ENCODE measurements at places on chromosomes 1 and 21. TPM values are rescaled to one million over a fixed set of nuclear protein-coding genes. Genes with fewer than 3 reads are reported as not detected.

DNA sequence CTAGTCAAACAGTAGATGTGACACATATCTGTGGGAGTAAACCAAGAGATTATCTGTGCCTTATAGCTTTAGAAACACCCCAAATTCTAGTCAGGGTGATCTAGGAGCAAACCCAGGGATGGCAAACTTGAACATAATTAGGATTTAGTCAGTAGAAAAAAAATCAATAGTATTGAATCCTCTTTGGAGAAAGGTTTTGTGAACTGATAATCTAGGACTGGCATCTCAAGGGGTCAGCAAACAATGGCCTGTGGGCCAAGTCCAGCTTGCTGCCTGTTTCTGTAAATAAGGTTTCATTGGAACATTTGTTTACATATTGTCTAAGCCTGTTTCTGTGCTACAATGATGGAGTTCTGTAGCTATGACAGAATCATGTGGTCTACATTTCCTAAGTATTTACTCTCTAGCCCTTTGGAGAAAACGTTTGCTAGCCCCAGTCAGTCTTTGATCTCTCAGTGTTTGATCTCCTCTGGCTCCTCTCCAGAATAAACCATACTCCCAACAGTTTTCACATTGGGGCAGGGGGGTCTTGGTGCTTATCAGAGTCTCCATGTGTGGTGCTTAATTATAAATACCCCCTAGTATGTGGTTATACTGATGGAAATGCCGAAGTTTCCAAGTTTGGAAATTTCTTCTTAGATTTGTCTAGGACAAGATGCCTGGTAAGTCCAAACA is 385.8 kb downstream of the NTNG1 start:
- DNase-seq = no peak

LCE1D gene
- not detected for total RNA-seq

DNA sequence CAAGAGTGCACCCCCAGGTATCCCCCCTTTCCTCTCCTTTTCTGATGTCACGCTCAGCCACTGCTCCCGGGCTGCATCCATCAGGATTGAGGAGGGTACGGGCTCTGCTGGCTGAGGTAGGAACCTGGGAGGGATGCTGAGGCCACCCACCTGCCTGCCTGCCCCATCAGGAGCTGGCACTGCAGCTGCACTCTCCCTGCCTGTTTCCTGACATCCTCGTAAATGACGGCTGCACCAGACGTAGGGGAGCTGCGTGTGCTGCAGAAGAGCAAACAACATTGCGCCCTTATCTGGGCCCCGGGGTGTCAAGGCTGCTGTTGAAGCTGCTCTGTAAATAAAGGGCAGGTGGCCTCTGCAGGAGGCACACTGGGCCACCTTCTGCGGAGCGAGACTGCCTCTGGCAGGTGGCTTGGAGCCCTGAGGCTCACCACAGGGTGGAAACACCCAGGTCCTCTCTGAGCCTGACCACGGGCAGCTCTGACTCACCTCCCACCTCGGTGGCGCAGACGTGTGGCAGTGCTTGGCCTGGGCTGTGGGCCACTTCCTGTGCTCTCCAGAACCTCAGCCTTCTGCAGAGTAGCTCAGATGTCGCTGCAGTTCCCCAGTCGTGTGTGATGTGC is 30.9 kb downstream of the SNAP47 start:
- peak; percentile 37 for DNase-seq

DNA sequence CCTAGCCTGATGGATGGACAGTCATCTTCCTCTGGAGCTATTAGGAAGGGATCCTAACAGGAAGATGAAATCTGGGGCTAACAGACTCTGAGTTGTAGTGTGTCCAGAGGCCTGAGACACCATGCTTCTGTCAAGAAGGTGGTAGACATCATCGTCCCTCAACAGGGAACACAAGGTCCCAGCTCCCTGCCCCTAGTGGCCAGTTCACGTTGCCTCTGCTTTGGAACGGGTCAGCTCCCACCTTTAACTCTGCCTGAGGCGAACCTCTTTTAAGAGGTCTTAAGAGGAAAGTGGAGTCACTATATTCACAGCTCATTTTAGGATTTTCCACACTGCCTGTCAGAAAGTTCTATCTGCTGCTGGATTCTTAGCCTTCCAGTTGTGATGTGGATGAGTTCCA is 28.3 kb downstream of the LRRC71 start:
- DNase-seq = no peak

DNA sequence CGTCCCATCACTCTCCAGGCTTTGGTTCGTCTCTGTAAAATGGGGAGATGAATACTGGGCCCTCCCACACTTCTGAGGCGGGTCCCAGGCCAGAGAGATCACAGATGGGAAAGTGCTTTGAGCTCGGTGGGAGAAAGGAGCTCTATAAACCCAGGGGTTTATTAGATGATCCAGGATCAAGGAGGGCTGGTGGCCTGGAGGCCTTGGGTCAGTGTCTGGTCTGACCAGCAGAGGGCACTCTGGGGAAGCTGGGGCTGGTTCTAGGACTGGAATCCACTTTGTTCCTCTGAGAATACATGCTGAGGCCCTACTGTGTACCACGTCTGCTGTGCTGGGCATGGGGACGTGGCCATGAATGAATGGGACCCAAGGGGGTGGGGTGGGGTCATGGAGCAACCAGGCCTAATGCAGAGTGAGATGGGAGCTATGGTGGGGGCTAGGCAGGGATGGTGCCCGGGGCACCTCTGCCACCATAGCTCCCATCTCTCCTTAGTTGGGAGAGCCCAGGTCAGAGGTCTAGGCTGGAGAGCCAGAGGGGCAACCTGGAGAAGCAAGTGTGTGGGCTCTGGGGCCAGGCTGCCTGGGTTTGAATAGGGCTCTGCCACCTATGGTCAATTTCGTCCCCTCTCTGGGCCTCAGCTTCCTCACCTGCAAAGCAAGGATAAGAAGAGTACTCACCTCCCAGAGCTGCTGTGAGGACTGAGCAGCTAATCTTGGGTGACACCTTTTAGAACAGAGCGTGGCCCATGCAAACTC is 9.0 kb upstream of the FAM131C start:
- peak; percentile 78 for DNase-seq

ROR1 gene
- total RNA-seq = 10.2 TPM

DNA sequence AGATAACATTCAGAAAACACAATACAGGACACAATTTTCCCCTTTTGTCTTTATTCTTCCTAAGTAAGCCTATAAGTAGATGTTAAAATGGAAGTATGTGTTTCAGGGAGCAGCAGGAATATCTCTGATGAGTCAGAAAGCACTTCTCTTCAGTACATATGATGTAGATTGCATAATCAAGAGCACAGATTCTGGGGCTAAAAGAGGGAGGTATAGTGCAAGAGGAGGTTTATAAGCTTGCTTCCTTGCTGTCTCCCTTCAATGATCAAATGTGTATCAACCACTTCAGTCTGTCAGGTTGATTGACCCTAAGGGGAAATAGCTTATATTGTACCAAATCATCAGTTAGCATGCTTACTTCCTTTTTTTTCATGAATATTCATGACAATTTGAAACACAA is 822.8 kb downstream of the BRINP3 start:
- DNase-seq = no peak

DNA sequence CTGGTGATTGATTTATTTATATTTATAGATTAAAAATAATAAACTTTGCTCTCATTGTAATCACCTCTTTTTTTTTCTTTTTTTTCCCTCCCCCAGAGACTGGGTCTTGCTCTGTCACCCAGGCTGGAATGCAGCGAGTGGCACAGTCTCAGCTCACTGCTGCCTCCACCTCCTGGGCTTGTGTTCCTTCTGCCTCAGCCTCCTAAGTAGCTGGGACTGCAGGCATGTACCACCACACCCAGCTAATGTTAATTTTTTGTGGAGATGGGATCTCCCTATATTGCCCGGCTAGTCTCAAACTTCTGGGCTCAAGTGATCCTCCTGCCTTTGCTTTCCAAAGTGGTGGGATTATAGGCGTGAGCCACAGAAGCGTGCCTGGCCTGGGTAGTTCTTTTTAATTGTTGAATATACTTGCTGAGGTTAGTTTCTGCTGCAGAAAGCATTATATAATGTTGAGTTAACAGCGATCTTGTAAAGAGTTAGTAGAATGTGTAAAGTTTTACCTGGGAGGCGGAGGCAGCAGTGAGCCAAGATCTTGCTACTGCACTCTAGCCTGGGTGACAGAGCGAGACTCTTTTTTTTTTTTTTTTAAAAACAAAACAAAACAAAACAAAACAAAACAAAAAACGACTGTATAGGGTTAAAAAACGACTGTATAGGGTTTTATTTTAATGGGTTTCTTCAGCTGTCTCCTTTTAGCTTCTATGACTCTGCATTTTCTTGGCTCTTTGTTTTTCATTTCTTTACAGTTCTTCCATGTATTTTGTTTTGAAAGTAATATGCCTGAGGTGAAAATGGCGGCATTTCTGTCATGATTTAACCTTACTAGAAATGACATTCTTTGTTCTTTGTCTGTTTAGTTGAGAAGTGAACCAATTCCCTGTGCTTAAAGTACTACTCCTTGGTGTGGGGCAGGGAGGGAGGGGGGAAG is 82.7 kb downstream of the CAMTA1 start:
- DNase-seq = no peak

DNA sequence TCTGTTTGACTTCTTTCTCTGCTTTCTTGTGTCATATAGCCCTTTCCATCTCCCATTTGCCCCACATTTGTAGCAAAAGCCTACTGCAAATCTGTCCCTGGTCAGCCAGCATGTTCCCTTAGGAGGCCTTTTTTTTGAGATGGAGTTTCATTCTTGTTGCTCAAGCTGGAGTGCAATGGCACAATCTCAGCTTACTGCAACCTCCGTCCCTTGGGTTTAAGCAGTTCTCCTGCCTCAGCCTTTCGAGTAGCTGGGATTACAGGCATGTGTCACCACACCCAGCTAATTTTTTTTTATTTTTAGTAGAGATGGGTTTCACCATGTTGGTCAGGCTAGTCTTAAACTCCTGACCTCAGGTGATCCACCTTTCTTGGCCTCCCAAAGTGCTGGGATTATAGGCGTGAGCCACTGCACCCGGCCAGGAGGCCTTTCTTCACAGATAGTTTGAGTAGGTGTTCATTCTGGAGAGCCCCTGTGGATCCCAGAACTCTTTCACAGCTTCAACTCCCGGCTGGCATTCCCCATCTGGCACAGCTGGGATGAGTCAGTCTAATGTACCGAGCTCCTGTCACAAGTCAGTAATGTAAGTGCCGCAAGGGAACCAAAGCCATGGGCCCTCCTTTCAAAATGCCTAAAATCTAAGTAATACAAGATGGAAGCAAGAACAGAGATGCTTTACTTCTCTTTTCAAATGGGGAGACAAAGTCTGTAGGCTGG is 9.4 kb upstream of the NHLH1 start:
- DNase-seq = no peak

GRCh38 chr1:229388897-229389580 is 44.9 kb downstream of the ACTA1 start:
- no peak for DNase-seq

CFHR1 gene
- total RNA-seq = not detected

- DNase-seq = peak; percentile 55
Measured at GRCh38 chr1:10767282-10767681, 29.2 kb downstream of the CASZ1 start.

ERG gene
- total RNA-seq = 4.6 TPM

- DNase-seq = peak; percentile 76
Measured at GRCh38 chr1:39081271-39082009, 55.3 kb downstream of the NDUFS5 start.

DNA sequence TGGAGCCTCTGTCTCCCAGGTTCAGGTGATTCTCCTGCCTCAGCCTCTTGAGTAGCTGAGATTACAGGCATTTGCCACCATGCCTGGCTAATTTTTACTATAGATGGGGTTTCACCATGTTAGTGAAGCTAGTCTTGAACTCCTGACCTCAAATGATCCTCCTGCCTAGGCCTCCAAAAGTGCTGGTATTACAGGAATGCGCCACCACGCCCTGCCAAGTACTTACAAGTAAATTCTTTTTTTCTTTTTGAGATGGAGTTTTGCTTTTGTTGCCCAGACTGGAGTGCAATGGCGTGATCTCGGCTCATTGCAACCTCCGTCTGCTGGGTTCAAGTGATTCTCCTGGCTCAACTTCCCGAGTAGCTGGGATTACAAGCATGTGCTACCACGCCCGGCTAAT is 42.5 kb downstream of the RPRD2 start:
- no peak for DNase-seq

MIS18A gene
- 2.5 TPM for total RNA-seq

DNA sequence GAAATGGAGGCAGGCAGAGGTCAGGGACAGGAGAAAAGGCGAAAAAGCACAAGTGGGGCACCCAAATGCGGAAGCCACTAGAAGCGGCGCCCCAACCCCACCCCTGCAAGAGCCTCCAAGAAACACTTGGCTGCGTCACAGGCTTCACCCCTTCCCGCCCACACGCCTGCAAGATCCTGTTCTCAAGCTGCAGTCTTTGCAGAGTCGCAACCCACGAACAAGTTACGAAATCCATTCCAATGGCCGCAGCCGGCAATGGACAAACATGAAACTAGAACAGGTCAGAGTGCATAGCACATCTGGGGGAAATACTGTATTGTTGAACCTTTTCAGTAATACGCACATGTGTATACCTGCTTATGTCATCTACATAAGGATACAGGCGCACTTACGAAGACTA is 103.6 kb downstream of the PSMG1 start:
- DNase-seq = no peak

FCER1A gene
- total RNA-seq = 2.1 TPM

DNA sequence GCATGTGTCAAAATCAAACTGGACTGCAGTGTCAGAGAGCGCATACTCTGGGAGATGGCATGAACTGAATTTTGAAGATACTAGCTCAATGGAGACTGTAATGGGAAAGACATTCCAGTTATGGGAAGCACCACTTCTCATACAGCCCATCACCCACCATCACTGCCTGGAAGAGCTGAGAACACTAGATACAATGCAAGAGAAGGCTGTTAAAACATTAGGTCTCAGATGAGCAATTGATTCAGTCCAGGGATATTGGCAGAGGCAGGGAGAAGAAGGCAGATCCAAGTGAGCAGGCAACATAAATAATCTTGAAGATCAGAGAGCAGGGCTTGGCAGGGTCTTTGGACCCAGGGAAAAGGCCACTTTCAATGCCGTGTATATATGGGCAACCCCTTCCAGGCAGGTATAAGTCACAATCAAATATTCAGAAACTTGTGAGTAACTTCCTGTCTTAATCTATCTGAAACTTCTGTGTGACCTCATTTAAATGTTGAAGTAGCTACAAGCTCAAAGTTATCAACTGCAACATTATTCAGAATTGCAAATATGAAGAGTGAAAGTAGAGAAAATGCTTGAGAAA is 290.3 kb upstream of the SGIP1 start:
- no peak for DNase-seq

DNA sequence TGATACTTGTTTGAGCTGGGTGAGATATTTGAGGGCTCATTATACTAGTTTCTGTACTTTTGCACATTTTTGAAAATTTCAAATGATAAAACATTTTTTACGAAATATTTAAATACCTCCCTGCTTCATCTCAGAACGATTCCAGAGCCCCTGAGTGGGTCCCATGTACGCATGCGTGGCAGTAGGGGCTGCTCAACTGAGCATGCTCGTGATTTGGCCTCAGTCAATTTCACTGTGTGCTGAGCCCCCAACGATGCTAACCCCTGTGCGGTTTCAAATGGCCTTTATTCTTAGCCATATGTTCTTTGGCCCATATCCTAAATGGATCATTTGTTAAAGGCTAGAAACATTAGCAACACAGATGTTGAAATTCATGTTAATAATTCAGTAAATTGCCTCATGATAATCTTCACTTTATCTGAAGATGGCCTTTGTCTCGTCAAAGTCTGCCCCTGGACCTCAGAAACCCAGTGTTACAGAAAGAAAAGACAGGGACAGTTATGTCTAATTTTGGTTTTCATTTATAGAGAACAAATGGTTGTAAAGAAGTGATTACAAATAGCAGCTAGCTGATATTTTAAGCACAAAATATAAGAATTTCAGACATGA is 108.2 kb downstream of the MRPS6 start:
- DNase-seq = no peak

All from pancreas (tissue), 10 donors.